ENCODE measurements at places on chromosomes 16 and 17.

DNA sequence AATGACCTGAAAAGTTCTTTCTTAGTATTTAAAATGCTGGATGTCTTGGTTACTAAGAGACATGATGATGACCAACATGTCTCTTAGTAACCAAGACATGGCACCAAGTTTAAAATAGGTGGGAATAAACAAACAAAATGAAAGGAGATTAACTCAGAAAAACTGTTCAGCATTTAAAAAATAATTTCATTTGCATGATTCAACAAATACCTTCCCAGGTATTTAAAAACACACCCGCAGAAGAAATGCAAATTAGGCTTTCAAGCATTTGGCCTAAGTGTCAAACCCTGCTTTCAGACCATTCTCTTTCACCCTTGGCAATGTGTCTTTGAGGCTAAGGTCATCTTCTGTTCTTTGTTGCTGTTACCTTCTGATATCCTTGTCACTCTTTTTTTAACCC, 91.4 kb upstream of the CORO6 start:
- no peak for DNase-seq

- DNase-seq, result no peak
Measured at GRCh38 chr16:29765167-29766032, 12.7 kb upstream of the ZG16 start.

GRCh38 chr17:32493976-32494513, 7.3 kb downstream of the CDK5R1 start:
- DNase-seq, result no peak

DNA sequence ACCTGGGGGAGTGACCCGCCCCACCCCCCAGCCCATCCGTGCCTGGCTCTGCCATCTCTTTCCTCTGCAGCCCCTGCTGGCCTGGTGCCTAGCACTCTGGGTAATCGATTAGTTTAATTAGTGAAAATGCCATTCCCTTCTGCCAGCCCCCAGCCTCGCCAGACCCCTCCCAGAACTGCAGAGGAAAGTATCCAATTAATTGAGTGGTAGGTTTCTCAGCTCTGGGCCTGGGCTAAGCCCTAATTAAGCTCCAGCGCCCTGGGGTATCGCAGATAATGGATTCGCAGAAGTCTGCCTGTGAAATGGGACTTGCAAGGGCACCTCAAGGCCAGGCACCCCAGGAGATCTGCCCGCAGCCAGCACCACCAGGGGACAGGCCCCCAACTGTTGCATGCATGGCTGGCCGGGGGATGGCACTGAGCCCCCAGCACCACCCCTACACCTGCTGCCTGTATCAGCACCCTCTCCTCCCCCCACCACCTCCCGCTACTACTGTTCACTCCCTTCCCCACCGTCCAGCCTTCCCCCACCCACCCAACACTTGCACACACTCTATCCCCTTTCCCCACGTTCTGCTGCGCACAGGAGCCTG, 19.7 kb upstream of the SPPL2C start:
- DNase-seq, result no peak

- DNase-seq, result no peak
Measured at GRCh38 chr17:66260275-66260674, 31.1 kb upstream of the APOH start.

DNA sequence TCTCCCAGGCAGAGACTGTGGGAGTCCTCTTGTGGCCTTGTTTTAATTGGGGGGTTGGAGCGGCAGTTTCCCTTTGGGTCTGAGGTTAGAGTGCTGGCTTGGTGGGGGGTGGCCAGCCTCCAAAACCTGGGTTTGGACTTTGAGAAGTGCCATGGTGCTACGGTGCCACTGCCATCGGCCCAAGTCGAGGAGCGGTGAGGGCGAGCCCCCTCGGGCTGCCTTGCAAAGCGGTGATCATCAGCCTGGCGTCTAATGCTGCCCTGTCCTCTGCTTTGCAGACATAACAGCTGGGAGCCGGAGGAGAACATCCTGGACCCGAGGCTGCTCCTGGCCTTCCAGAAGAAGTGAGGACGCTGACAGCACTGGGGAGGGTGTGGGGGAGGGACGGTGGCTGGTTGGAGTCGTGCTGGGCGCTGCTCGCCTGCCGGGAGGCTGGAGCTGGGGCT, 1.2 kb downstream of the CBX2 start:
- no peak for DNase-seq

GRCh38 chr16:72051818-72052217, 2.5 kb upstream of the HP start:
- DNase-seq, result no peak

DNA sequence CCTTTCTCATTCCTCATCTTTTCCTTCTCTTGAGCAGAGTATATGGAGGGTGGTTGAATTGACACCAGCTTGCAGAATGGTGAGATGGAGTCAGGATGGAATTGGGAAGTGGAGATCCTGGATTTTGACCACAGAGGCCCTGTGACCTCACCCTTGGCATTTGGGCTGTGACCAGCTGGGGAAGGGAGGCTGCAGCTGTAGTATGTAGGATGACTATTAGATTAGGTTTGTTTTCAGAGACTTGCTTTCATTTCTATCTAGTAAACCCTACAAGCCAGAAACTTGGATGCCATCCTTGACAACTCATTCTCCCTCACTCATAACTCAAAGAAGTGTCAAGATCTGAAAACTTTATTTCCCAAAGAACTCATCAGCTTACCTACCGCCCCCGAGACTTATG, 5.9 kb downstream of the GNGT2 start:
- no peak for DNase-seq

- no peak for DNase-seq
Measured at GRCh38 chr17:29573558-29573869, 5.0 kb downstream of the TP53I13 start.

DNA sequence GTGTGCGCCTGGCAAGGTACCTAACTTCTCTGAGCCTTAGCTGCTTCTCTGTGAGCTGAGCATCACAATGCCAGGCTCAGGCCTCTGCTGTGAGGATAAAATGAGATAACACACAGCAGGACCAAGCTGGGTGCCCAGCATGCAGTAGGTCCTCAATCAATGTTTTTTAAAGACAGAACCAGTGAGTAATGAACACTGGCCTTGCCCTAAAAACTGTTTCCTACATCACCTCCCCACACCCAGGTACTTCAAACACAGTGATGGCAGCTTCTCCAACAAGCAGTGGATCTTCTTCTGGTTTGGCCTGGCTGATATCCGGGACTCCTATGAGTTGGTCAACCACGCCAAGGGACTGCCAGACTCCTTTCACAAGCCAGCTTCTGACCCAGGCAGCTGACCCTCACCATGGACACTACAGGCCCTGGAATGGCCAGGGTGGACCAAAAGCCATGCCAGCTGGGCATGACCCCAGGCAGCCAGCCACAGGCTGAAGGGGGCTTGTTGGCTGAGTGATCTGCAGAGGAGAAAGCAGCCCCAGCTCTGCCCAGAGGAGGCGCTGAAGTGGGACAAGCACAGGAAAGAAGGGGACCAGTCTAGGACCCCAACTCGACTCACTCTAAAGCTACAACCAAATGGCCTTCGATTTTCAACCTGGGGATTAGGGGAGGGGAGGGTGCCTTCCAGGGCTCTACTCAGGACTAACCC, 3.9 kb downstream of the NAGS start:
- no peak for DNase-seq

DNA sequence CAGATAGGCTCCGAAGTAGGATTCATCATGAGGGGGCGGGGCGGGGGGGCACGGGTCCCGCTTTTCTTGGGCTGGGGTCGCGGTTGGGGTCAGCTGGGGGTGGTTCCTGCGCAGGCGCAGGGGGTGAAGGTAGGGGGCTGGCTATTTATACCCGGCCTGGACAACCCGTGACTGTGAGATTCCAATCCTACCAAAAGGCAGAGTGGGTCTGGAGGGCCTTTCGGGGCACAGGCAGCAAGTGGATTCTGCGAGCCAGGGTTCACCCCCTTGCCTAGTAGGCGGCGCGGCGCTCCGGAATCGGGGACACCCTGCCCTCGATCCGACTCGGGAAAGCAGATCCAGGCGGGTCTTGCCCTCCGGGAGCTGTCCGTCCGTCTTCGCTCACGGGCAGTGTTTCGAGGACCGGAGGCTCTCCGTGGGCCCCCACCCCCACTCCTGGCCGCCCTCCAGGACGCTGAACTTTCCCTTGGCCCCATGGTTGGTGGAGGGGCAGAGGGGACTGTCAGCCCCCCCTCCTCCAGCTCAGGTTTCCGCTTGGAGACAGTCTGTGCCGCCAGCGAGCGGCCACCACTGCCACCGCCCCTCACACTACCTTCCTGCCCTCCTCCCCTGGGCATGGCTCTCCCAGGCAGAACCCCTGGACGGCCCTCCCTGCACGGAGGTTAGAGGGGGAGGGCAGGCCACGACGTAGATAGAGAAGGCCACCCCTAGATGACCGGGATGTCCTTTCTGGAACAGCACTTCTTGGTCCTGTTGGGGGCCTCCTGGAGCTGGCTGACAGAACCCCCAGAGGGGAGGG, 634 bp downstream of the SLC2A4 start:
- DNase-seq, result no peak

DNA sequence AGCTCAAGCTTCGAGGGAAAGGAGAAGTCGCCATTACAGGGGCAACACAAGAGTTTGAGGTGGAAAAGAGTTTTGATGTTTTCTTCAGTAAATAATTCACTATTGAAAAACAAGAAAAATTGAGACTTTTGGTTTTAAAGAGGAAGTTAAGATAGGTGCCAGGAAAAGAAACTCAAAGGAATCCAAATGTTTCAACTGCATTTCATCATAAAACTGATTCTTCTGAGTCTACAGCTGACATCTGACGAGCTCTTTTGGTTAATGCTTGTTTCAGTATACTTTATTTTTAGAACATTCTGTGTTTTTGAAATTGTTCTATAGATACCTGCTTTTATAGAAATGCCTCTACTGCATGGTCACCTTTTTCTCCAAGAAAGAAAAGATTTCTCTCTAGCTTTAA, 54.0 kb downstream of the ERN1 start:
- DNase-seq, result no peak
